T follicular helper cell (primary cell): ENCODE measurements at places on chromosomes 1 and 21.

DNA sequence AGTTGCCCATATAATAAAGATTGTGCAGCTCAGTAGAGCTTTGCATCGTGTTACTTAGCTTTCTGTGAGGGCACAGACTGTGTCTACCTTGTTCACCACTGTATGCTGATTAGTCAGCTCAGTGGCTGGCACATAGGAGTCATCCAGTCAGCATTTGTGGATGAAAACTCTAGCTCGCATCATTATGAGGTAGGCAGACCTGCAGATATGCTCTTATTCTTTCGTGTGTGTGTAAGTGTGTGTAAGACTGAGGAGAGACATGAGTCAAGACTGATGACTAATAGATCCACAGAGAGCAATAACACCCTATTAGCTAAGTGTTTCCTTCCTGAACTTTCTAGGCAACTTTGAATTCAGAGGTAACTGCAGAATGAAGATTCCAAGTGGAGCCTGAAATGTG, 17.1 kb downstream of the TTF2 start:
- DNase-seq = no peak

DNA sequence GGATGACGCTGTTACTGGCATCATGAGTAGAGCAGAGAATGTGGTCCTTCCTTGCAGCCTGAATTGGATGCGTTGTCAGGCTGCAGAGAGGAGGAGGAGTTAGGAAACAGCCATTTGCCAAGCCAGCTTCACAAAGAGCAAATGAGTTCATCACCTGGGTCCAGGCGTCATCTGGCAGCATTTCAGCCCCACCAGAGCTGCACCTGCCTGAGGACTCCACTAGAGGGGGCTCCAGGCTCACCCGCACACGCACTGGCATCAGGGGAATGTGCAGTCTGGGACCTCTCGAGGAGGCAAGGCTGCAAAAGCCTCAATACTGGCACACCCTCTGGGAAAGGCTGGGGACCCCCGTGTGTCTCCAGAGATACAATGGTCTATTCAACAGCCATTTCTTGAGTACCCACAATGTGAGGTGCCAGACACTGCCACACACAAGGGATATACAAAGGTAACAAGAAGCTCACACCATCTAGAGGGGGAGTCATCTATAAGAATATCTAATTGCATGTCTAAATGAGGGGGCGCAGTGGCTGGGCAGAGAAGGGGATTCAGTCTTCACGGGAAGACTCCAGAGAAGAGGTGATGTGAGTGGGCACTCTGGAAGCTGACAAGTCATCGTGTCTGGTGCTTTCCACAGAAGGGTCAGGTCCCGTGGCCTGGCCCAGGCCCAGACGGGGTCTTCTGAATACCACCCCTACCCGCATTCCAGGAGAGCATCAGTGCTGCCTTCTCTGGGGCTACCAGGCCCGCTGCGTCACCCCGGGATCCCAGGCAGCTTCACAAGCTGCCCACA, 53.5 kb upstream of the CNTN2 start:
- DNase-seq = peak; percentile 14

DNA sequence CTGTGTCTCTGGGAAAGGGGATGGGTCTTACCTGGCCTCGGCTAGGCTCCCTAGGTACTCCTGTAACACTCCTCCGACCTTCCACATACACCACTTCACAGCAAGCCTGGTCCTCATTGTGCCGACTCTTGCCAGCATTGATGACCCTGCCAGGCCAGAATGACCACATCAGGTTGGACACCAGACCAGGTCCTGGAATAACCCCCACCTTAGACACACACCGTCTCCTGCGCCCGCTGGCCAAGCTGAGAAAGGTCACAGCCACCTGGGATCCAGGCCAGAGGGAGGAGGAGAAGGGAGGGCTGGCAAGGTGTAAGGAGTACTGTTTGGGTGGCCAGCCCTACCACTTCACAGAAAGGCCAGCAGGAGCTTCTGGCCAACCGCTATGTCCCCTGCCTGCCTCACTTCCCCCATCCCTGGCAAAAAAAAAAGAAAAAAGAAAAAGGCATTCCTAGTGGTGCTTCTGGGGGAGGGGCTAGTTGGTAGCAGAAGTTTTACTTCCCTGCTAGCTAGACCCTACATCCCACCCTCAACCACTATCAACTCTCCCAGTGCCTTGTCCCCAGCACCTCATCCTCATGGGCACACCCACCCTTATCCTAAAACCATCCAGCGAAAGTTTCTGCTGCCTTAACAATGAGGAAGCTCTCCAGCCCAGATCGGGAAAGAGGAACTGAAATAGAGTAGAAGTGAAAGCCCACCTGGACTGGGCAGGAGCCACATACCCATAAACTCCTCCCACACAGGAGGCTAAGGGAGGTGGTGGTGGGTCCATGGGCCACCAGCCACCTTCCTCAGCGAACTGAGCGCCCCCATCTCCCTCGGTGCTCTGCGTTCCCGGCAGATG, 1.4 kb downstream of the PPM1J start:
- DNase-seq = no peak

DNA sequence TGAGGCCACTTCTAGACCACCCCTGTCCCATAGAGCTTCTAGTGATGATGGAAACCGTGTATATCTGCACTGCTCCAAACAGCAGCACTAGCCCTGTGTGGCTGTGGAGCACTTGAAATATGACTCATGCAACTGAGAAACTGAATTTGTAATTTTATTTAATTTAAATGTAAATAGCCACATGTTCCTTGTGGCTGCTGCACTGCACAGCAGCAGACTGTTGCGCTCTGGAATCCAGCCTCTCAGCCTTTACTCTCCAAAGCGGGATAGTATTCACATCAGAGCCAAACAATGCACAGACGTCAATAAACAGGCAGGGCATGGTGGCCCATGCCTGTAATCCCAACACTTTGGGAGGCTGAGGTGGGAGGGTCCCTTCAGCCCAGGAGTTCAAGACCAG, 12.0 kb downstream of the CAPN2 start:
- DNase-seq = no peak

GRCh38 chr21:29293495-29293894, 5.2 kb upstream of the BACH1 start:
- DNase-seq = no peak

DNA sequence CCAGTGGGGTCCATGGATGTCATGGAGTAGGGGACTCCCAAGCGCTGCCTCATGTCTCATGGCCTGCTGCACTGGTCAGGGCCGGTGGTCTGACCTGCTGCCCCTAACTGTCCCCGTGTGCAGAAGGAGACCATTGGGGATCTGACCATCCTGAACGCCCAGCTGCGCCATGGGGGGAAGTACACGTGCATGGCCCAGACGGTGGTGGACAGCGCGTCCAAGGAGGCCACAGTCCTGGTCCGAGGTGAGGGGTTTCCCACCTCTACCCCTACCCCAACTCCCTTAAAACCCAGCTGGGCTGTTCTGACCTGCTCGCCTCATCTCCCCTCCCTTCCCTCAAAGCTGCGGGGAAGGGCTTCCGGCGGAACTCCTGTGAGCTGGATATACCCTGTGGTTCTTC, 18.6 kb downstream of the TMEM81 start:
- DNase-seq = no peak

GRCh38 chr1:100423832-100424337, 71.6 kb downstream of the CDC14A start:
- DNase-seq = peak; percentile 22

- no peak for DNase-seq
Measured at GRCh38 chr1:90710579-90711536, 6.2 kb downstream of the BARHL2 start.
